AG20443 (cell line): ENCODE measurements at places on chromosomes 5 and 9.

- peak; percentile 67 for DNase-seq
These were observed 1.7 kb upstream of the ARRDC3 start for GRCh38 chr5:91384671-91385430.

- peak; percentile 92 for DNase-seq
These were observed 114.3 kb downstream of the MVB12B start for GRCh38 chr9:126440940-126441339.

- no peak for DNase-seq
These were observed 5.4 kb upstream of the GLT6D1 start for GRCh38 chr9:135644631-135645218.

DNA sequence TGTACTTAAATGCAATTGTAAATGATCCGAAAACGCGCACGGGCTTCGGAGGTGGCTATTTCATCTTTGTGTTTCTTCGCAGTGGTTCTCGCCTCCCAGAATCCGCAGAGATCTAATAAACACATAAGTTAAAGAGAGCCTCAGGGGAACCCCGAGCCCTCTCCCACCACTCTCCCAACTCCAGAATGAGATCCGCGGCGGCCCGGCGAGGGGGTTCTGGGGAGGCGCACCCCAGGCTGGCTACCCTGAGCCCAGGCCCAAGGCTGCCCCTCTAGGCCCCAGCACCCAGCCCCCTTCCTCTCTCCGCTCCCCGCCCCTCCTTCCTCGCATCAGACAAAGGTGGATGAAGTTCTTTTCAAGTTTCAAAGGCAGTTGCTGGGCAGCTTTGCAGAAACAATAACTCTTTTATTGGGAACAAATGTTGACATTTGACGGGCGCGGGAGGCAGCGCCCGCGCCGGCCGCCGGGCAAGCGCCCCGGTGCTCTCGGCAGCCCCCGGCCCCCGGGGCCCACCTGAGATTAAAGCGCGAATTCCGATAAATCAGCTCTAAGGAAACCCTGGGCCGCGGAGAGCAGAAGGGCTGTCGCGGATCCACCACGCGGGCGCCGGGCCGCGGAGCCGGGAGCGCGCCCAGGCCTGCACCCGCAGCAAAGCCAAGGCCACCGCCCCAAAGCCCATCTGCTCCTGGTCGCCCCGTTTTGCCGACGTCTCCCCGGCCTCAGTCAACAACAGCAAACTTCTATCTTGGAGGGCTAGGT lies 8.4 kb downstream of the IRX2 start:
- no peak for DNase-seq

DNA sequence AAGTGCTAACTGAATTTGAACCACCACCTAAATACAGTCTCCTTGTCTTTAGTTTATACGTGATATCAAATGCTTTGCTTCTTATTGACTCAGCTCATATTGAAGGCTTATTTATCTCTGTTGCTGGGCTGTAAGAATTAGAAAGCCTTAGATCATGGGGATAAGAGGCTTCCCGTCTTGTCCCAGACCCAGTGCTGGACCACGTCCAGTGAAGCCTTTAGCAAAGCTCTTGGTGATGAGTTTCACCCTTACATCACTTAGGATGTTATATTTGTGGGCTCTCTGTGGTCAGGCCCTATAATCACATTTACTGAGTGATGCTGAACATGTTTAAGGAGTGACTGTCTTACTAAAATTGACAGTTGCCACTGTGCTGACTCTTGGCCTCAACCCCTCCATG lies 11.2 kb downstream of the FAM240B start:
- no peak for DNase-seq

GRCh38 chr5:102579379-102579778 lies 80.6 kb upstream of the SLCO6A1 start:
- DNase-seq, result no peak

DNA sequence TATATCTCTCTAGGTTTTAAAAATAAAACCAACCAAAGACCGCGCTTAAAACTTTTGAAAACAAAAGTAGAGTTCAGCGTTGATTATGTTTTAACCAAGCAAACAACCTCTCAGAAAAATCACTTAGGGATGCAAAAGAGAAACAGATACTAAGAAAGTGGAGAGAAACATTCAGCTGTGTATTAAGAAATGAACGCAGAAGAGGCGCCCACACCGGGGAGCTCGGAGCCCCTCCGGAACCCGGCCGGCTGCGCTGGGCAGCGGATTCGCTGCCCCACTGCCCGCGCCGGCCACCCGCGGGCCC lies 1.4 kb downstream of the PITX1 start:
- DNase-seq, result no peak

GRCh38 chr9:19161257-19162025 lies 34.1 kb upstream of the PLIN2 start:
- peak; percentile 58 for DNase-seq

GRCh38 chr5:56305001-56305950 lies 72.1 kb upstream of the ANKRD55 start:
- DNase-seq, result peak; percentile 31

GRCh38 chr5:115098041-115098702 lies 71.5 kb downstream of the TRIM36 start:
- DNase-seq, result peak; percentile 70

GRCh38 chr9:90107726-90108655 lies 503.2 kb downstream of the GADD45G start:
- DNase-seq, result no peak

DNA sequence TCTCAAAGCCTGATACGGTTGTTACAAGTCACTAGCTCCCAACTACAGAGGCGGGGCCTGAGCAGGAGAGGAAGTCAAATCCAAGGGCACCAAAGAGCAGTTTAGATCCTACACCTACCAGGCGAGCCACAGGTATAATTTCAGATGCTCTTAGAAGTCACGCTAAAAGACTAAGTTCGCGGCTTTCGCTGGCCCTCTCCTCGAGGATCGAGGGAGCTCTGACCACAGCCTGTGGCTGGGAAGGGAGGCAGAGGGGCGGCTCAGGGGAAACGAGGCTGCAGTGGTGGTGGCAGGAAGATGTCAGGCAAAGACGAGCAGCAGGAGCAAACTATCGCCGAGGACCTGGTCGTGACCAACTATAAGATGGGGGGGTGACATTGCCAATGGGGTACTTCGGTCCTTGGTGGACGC lies 48.6 kb downstream of the SEMA4D start:
- no peak for DNase-seq

DNA sequence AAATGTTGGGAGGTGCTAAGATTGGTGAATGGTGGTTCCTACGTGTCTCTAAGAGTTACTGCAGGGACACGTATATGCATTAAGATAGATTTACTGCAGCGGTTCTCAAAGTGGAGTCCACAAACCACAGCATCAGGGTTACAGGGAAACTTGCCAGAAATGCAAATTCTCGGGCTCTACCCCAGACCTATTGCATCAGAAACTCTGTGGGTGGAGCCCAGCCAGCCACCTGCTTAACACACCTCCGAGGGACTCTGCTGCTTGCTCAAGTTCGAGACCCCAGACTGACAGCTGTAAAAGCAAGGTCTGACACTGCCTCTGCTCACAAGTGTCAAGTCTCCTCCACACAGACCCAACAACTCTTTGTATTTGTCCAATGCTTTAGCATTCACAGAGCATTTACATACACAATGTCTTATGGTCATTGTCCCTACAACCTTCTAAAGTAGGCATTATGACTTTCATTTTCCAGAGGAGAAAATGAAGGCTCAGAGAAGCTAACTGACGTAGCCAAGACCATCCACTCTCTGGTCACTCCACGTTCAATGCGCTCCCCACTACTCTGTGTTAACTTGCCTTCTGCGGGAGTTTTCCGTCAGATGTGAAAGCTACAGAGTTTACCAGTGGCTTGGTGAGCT lies 48.8 kb downstream of the HSD17B3 start:
- DNase-seq, result no peak

DNA sequence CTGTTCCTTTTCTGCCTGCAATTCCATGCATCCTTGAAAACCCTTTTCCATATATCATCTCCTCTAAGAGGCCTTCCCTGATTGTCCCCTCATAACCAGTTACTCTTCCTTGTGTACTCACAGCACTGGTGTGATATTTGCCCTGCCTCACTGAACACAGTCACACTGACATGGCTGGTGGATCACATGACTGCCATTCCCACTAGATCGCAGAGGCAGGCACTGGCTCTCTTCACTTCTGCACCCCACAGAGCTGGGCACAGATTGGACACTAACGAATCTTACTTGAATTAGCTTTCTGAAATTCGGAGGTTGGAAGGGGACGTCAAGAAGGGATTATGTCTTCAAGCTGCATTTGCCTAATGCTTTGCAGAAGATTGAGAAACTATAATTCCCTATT lies 208.0 kb downstream of the PAPPA start:
- no peak for DNase-seq

GRCh38 chr5:40833712-40834229 lies 1.3 kb downstream of the RPL37 start:
- no peak for DNase-seq

DNA sequence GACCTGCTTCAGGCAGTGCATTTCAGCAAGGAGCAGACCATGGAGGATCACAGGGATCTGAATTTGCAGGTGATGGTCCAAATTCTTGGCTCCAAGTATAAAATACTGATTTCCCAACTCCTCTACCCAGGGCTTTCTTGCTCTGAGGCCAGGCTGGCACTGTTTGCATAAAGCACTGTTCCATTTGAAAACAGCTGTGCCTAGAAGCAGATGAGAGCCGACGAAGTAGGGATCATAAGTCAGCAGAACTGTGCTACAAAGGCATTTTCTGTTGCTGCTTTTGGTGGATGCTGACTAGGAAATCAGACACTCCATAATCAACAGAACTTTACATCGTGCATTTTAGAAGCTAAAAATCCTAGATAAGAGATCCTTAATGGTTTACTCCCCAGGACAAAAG lies 126.4 kb downstream of the MAT2B start:
- DNase-seq, result no peak

DNA sequence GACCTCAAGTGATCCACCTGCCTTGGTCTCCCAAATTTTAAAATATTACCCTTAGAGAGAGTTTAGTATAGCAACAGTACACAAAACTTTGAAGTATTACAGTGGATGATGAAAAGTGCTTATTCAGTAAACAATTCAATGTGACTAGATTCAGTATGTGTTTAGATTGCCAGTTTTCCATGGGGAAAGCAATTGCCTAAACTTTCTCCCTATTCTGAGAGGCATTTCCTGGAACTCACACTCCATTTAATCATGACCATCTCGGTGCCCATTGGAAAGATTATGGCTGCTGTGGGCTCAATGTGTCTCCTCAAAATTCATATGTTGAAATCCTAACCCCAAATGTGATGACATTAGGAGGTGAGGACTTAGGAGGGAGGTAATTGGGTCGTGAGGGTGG lies 38.9 kb upstream of the MYO10 start:
- no peak for DNase-seq

DNA sequence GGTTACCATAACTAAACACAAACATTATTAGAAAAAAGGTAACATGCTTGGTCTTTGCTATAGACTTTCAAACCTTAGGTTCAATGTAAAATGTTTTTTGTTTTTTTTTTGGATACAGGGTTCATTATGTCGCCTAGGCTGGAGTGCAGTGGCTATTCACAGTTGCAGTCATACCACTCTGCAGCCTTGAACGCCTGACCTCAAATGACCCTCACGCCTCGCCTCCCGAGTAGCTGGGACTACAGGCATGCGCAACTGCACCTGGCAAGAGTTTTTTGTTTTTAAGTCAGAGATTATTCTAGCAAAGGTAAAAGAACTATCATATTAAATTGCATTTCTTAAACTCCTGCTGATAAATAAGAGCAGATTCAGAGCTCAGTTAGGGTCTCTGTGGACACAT lies 55.1 kb upstream of the NR5A1 start:
- DNase-seq, result no peak

GRCh38 chr9:132288361-132288760 lies 66.4 kb downstream of the SETX start:
- DNase-seq, result peak; percentile 28

DNA sequence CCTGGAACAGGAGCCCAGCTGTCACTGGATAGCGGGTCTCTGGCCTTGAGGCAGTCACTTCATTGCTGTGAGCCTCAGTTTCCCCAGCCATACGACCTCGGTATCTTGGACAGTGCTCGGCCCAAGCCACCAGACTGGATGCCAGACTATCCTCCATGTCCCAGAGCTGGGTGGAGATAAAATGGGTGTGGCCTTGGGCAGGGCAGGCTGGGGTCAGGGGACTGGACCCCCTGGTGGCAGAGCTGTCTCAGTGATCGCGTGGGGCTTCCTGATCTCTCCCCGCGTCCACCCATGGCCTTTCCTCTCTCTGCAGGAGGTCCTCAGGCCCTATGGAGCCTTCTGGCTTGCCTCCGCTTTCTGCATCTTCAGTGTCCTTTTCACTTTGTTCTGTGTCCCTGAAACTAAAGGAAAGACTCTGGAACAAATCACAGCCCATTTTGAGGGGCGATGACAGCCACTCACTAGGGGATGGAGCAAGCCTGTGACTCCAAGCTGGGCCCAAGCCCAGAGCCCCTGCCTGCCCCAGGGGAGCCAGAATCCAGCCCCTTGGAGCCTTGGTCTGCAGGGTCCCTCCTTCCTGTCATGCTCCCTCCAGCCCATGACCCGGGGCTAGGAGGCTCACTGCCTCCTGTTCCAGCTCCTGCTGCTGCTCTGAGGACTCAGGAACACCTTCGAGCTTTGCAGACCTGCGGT lies 10.0 kb downstream of the SLC2A8 start:
- DNase-seq, result no peak

- no peak for DNase-seq
These were observed 786 bp downstream of the PCDHB3 start for GRCh38 chr5:141101059-141101458.

DNA sequence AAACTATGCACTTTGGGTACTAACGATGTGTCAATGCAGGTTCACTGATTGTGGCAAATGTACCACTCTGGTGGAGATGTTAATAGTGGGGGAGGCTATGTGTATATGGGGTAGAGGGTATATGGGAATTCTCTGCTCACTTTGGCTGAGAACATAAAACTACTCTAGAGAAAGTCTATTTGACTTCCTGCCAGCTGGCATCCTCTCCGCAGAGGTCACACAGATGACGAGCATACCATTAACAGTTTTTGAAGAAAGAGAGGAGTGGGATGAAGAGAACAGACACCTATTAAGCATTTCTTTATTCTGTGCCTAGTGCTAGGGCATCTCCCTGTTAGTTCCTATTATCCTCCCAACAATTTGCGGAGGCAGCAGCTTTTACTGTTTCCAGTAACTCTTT lies 58.4 kb upstream of the TRIM32 start:
- no peak for DNase-seq

DNA sequence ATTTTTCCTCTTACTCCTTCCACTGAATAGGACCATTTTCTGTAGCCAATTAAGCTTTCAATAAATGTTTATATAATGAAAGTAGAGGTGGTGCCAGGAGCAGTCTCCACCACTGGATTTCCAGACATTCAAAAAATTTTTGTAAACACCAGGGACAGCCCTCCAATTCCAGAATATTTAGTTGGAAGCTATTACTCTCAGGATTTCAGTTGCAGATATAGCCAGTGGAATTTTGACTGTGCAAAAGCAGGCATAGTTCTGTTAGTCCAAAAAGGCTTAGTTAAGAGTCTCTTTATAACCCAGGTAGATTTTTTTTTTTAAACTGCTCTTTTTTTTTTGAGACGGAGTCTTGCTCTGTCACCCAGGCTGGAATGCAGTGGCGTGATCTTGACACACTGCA lies 138.1 kb upstream of the DMRT1 start:
- peak; percentile 49 for DNase-seq

DNA sequence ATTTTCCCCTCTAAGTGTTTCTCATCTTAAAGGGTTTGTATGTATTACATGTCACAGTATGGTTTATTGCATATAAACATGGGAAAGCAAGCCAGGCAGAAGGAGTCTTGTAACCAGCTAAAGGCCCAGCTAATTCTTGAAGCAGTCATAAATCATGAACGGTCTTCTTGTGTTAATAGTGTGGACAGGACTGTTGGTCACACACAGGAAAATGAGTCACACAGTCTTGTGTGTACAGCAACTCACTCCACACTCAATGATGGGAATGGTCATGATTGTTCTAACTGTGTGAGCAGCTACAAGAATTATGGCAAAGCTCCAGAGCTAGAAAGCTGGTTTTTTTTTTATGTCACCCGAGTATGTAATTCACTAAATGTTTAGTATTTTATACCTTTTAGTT lies 123.9 kb downstream of the GHR start:
- peak; percentile 27 for DNase-seq
